Ureter (tissue), 1 donor: ENCODE measurements at places on chromosomes 7 and 10.

- no peak for DNase-seq
These were observed 224.1 kb downstream of the FGFR2 start for GRCh38 chr10:121374121-121374520.

- no peak for DNase-seq
These were observed 377 bp upstream of the POLR1F start for GRCh38 chr7:19709249-19709578.

- DNase-seq: peak; percentile 99
These were observed 76.3 kb upstream of the TMEM248 start for GRCh38 chr7:66844552-66845378.

DNA sequence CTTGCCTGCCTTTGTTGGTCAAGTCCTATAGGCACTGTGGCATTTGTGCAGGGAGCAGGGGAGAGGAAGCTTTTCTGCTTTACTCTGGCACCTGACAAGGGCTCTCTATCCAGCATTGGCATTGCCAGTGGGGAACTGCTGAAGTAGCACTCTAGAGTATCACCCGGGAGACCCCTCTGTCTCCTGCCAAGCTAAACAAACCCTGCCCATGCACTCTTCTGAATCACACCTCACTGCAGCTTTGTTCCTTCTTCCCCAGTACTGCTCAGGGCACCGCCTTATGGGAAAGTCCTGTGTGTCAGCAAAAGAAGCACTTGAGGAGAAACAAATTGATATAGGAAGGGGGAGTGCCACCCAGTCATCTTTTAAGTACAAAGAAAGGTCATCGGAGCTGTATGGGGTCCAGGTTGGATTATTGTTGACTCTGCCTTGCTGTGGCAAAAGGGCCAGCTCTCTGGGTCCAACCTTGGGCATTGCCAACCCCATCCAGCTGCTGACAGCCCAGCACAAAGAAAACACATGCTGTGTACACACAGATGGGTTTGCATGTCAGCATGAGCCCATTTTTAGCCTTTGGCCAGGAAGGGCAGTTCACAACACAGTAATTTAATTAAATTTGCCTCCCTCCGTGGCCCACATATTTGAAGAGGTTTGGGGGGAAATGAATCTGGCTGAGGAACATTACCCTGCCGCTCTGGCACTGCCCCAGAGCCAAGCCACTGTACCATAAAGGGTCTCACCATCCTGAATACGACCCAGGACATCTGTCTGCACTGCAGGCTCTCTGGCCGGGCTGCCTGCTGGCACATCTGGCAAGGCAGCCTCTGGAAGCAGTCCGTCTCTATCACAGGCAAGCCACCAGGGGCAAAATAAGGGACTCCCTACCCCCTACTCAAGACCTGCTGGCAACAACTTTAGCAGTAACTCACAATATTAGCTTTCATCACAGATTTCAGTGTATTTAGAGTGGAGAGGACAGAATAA, 13.1 kb downstream of the LRRC4 start:
- DNase-seq: no peak

DNA sequence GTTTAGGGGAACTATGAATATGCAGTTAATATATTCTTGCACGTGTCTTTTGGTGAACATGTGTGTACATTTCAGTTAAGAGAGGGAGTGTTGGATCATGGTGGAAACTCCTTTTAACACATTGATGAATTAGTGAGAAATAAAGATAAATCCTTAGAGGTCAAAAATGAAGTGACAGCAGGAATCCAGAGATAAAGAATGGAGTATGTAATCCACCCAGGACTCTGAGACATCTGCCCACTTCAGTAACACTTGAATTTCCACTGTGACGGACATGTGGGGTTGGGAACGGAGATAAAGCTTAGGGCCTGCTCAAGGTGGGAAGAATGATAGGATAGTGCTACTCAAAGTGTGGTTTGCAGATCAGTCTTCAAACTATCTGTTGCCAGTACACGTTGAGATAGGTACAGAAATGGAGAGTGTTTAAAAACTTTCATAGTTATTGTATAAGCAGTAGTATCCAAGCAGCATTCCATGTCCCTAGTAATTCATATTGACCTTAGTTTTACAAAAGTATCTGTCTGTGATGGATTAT, 6.6 kb upstream of the RELN start:
- no peak for DNase-seq

- DNase-seq: no peak
These were observed 133.4 kb upstream of the ADO start for GRCh38 chr10:62671104-62671503.

GRCh38 chr10:95832216-95833041, 75.3 kb upstream of the CC2D2B start:
- no peak for DNase-seq

- DNase-seq: peak; percentile 36
These were observed 33.2 kb downstream of the DRGX start for GRCh38 chr10:49362596-49363260.

- DNase-seq: no peak
These were observed 37.8 kb downstream of the SGCE start for GRCh38 chr7:94618126-94618525.

GRCh38 chr10:63553031-63553430, 31.8 kb downstream of the REEP3 start:
- no peak for DNase-seq
